ENCODE measurements at places on chromosomes 2 and 18.

- no peak for DNase-seq
These were observed 81.9 kb downstream of the EHBP1 start for GRCh38 chr2:62787386-62787785.

DNA sequence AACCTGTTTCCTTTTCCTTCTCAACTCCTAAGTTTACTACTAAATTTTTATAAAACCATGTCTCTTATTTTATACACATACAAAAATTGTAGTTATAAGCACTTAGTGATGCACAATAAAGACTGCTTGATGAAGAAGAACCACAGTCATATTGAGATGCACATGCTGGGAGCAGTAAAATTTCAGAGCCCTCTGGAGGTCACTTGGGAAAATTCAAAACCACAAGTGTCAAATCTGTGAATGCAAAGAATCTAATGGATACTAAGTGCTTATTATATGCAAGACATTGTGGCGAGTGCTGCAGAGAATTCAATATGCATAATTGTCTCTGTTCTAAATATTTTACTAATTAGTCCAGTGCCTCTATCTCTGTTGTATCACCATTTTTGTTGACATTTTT, 180.5 kb downstream of the VWC2L start:
- no peak for DNase-seq

- no peak for DNase-seq
These were observed 53.1 kb upstream of the ZEB2 start for GRCh38 chr2:144572977-144573376.

GRCh38 chr2:203347375-203347774, 19.2 kb downstream of the ABI2 start:
- no peak for DNase-seq

- no peak for DNase-seq
These were observed 91.2 kb downstream of the POLR1A start for GRCh38 chr2:86014493-86014892.

GRCh38 chr2:174553811-174554493, 43.7 kb downstream of the WIPF1 start:
- no peak for DNase-seq

- DNase-seq: no peak
These were observed 13.8 kb downstream of the COL6A3 start for GRCh38 chr2:237400199-237400598.

DNA sequence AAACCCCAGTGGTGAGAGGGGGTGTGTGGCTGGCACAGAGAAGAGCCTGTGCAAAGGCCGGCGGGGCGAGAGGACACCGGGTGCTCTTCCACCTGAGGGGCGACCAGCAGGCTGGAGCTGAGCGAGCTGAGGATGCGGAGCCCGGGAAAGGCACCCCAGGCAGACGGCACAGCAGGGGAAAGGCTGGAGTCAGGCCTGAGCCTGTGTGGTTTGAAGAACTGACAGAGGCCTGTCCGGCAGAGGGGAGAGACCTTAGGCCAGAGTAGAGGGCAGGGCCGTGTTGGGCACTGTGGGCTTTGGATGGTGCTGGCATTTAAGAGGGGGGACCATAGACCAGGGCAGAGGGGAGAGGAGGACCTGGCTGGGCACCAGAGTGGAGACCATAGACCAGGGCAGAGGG, 149.8 kb downstream of the RTP5 start:
- no peak for DNase-seq

- no peak for DNase-seq
These were observed 76.3 kb upstream of the ID2 start for GRCh38 chr2:8605351-8606065.

GRCh38 chr2:73333564-73333963, 40.2 kb upstream of the EGR4 start:
- no peak for DNase-seq

DNA sequence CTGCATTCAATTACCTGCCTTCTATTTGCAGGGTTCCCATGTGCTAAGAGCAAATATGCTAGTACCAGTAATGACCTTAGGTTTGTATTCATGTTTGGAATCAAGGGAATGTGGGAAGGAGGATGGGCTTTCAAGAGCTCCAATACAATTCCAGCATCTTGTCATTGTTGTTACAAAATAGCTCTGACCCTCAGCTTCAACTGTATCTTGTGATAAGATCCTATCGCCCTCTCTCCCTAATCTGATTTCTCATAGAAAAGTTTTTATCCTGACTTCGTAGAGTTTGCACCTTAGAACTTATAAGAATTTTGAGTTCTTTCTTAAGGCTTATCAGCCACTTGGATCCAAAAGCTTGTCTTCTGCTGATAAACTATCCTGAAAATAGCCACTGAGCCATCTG, 749.5 kb upstream of the ACVR2A start:
- DNase-seq: no peak

DNA sequence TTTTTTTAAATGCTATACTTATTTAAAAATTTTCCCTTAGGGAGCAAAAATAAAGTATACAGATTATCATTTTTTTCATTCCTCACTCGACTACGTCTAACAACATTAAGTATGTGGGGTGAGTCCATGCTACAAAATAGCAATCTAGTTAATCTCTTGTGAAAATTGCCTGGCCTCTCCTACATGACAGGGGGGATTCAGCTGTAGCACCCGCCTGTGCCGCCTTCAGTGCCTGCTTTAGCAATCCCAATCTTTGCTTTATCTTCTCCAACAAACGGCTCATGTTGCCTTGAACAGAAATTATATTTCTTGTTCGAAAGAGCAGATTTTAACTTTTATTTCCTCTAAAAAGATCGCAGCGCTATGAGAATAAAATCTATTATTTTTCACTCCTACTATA, 2.4 kb upstream of the SOX11 start:
- DNase-seq: no peak

DNA sequence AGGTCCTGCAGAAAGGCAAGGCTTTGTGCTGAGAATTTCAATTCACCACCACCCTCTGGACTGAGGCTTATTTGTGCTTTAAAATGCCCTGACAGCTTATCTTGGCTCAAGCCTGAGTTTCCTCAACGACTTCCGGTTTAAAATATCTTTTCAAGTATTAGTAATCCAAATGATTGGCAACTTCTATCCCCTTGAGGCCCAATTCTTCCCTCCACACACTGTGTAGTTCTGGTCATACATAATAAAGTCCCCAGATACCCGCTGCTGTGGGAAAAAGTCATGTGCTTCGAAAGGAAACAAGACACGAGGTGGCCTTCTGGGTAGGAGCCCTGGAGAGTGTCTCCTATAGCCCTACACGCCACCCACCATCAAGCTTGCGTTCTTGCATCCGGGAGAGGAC, 393.4 kb downstream of the ALK start:
- no peak for DNase-seq

DNA sequence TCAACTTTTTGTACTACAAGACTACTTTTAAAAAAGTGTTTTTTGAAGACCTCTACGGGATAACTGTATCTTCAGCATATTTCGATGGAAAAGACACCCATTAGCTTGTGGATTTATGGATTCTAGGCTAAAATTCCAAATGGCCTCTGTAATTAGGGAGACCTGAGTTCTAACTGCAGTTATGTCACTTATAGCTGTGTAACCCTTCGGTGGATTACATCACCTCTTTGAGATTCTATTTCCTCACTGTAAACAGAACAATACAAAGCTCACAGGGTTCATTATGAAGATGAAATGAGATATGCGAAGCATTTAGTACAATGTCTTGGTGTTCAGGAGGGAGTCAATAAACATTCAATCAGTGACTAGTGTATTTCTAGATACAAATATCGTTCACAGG, 24.2 kb downstream of the LMAN2L start:
- no peak for DNase-seq

DNA sequence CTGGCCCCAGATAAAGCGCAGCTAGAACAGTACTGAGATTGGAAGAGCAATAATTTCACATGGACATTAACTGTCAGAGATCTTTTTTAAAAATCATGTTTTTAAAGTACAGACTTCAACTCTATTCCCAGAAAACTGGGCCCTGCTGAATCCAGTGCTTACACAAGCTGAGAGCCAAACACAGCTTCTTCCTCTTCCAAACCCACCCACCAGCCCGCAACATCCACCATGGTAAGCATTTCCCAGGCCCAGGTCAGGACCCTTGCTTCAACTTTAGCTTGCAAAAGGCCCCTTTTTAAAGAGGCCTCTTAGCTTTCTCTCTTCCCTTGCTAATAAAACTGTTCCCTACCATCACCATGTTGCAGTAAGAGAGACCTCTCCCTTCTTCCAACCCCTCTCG, 2.1 kb downstream of the AAK1 start:
- no peak for DNase-seq

- peak; percentile 79 for DNase-seq
These were observed 488.6 kb upstream of the SMIM21 start for GRCh38 chr18:75915941-75916623.

DNA sequence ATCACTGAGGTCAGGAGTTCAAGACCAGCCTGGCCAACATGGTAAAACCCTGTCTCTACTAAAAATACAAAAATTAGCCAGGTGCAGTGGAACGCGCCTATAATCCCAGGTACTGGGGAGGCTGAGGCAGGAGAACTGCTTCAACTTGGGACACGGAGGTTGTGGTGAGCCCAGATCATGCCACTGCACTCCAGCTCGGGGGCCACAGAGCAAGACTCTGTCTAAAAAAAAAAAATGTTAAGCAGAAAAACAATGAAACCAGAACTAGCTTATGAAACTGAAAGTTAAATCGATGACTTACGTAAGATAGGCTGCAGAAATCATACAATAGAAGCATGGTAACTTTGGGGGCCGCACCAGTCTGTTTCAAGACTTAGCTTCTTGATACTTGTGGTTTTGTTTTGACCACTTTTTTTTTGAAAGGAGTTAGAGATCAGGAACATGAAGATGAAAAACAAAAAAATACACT, 6.2 kb upstream of the GPR155 start:
- DNase-seq: no peak

DNA sequence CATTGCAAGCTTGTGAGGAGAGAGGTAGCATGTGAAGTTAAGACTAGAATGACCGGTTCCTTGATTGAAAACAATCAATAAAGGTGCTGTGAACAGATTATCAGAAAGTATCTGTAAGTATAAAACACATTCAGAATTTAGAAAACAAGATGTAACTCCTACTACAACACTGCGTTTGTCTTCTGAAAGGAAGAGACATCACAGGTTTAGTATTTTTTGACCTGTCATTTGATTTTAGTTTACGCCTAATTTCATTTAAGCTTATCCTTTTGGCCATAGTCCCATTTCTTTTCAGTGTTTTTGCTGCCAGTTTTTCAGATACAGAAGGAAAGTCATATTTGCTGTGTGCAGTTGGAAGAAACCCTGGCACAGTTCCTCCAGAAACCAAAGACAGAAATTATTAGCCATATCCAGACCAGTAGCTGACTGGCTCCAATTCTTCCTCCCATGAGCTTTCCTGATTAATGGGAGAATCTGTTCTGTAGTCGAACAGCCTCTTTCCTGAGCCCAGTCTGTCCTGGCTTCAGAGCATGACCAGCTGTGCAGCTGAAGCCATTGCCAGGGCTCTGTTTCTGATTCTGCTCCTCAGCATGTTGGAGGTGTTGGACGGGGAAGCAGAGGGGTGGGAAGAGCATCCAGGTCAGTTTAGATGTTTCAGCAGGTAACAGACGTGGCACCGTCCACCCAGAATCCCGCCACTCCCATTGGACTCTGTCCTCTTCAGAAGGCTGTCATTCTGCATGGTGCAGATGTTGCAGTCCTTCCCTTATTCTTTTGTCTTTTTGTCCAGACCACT, 61.0 kb downstream of the CRIM1 start:
- DNase-seq: no peak

DNA sequence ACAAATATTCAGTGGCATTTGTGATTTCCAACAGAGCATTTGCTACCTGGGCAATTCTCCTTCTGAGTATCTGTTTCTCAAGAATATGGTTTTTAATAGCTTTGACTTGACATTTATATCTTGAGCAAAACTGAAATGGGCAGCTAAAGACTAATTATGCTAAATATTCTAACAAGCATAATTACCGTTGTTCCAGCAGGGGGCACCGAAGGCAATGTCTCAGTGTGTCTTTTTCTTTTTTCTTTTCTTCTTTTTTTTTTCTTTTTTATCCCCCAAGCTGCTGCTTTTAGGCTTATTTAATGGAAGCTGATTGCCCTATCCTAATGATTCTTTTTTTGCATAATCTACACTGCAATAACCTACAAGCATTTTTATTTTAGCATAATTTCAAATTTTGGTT, 138.9 kb upstream of the NABP1 start:
- peak; percentile 68 for DNase-seq

GRCh38 chr2:28477645-28478044, 18.2 kb upstream of the PLB1 start:
- no peak for DNase-seq

- DNase-seq: no peak
These were observed 65.7 kb downstream of the RRM2 start for GRCh38 chr2:10188211-10188610.

DNA sequence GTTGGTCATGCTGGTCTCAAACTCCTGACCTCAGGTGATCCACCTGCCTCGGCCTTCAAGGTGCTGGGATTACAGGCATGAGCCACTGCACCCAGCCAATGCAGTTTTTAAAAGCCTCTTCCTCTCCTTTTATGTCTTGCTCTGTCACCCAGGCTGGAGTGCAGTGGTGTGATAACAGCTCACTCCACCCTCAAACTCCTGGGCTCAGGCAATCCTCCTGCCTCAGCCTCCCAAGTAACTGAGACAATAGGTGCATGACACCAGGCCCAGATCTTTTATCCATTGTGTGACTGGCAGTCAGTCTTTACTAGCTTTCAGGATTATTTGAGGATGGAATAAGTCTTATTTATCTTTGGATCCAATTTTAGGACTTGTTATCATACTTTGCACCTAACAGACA, 13.2 kb downstream of the KCTD18 start:
- DNase-seq: no peak

DNA sequence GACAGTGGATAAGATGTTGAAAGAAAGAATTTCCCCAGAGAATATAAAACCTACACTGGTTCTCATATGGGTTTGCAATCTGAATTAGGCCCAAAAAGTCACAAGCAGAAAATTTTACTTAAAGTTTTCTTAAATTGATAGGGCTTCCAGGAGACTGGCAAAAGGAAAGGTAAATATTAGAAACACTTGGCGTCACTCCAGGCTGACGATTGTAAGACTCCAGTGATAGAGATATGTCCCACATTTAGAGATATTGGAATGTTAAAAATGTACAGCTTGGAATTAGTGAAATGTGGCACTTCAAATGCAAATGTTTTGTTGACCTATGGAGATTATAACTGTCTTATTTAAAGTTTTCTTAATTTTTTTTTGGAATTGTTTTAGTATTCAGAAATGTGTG, 14.0 kb downstream of the YIPF4 start:
- no peak for DNase-seq

DNA sequence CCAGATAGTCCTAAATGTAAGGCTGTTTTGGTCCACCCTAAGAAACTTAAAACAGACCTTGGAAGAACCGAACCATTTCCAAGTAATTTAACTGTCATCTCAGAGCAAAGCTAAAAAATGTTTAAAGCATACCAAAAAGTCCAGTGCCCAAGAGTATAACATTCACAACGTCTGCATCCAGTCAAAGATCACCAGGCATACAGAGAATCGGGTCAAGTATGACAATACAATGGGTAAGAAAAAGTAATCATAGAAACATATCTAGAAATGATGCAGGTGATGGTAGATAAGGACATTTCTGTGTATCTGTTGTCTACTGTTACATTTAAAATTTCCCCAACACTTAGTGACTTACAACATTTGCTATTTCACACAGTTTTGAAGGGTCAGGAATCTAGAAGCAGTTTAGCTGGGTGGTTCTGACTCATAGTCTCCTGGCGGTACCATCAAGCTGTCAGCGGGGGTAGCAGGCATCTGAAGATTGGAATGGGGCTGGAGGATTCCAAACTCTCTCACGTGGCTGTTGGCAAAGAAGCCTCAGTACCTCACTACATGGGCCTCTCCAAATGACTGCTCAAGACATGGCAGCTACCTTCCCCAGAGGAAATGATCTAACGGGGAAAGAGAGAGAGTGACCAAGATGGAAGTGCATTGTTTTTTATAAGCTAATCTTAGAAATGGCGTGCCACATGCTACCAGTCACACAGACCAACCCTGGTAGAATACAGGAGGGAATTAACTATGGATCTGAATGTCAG, 36.6 kb upstream of the DYNC2LI1 start:
- no peak for DNase-seq
